ENCODE measurements at places on chromosomes 12 and 14. TPM values are rescaled to one million over a fixed set of nuclear protein-coding genes. Genes with fewer than 3 reads are reported as not detected.

Gene LRIG3
- total RNA-seq, result 107 TPM

Gene RHOJ
- 13.7 TPM for total RNA-seq

Gene TMEM52B
- total RNA-seq, result not detected

Gene C12orf50
- total RNA-seq, result 0.22 TPM

Gene MYH6
- 0.49 TPM for total RNA-seq

Gene ANKS1B
- total RNA-seq, result 83.8 TPM

Gene NINJ2
- total RNA-seq, result 0.93 TPM

Gene MYF6
- 19.2 TPM for total RNA-seq

Gene CYP27B1
- 1.6 TPM for total RNA-seq

Gene CEP170B
- total RNA-seq, result 16.4 TPM

Gene MSI1
- total RNA-seq, result 121 TPM

Gene DBX2
- total RNA-seq, result 0.22 TPM

Gene DDN
- 1.0 TPM for total RNA-seq

Gene SLC7A8
- 36.9 TPM for total RNA-seq

Gene IFT81
- 54.5 TPM for total RNA-seq

Measured in camera-type eye (tissue), 1 donor.